NCI-H187 treated with DMSO at 0.1 percent for 48 hours (cell line): ENCODE measurements at places on chromosomes 5 and 9.

GRCh38 chr9:75265525-75265972, 177.2 kb downstream of the OSTF1 start:
- DNase-seq, result no peak

- no peak for DNase-seq
Observed at GRCh38 chr5:89826938-89827337, 582.6 kb downstream of the CETN3 start.

DNA sequence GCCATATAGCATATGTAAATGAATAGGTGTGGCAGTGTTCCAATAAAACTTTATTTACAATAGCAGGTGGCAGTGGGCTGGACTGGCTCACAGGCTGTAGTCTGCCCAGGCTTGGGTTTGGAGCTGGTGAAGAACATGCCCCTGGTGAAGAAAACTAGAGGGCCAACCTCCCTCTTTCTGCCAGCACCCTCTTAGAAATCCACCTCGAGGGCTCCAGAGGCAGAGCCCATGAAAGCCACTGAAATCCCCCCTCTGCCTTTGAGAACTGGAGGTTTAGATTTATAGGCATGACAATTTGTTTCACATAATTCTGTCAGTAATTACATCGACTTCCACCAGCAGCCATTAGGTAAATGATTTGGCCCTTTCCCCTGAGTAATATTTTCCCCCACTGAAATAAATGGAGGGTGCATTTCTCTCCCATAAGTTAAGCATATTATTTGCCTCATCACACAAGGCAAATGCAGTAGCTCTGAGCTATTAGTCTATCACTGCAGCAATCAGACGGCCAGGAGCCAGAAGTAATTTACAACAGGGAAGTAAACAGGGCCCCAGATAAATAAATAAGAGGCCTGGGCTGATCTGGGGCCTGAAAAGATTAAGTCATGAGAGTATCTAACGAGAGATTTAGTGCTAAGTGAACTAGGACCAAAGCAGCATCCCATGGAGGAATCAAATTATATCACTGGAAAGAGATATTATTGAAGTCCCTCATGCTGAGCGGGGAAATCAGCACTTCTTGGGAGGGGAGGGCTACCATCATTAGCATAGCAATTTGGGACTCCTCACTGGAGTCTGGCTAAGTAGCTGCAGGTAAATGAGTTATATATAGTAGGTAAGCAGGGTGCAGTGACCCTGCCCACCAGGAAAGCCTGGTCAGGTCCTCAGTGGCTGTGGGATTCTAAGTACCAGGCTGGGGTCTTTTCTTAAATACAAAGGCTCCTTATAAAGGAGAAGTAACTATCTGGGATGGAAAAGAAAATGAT, 123.9 kb downstream of the SLIT3 start:
- no peak for DNase-seq

GRCh38 chr9:94300470-94301301, 27.8 kb downstream of the NUTM2F start:
- DNase-seq, result no peak

DNA sequence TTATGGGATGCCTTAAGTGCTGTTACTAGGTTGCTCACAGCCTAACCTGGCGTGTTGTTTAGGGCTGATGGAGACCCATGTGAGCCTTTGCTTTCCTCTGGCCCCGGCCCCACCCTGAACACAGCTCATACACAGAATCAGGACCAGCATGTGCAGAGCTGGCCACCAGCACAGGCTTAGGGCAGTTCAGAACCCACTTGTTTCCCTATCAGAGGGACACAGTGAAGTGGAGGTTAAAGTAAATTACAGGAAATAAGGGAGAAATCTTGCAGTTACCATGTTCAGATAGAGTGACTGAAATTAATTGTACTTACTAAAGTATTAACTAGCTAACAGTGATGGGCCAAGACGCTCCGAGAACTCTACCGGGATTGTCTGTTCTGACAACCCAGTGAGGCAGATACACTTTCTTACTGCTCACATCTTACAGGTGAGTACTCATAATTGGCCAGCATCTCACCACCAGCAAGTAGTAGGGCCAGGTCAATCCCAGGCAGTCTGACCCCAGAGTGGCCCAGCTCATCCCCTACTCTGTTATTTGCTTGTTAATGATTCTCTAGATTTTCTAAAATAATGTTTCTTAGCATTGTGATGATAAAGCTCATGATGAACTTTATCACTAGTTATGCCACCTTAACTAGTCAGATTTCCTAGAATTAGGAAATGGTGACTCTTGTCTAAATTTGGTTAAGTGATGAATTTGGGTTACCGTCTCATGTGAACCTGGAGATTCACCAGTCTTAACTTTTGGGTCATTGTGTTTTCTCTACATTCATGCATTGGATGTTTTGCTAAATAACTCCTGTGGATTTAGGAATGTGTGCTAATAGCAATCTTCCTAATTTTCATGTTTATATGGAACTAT, 15.4 kb downstream of the CCT5 start:
- no peak for DNase-seq

DNA sequence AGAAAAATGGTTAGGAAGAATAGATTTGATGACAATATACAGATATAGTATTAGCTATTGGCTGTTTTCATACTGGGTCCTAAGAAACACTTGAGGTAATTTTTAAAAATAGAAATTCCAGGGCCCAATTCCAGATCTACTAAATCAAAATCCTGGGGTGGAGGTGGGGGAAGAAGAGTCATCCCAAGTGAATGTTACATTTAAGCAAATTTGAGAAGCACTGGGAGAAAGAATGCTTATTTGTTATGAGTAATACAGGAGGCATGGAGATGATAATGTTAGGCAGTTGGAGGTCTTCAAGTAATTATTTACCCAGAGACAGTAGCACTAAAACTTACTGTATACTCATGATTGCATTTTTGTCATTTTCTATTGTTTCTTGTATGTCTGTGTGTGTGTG, 93.0 kb upstream of the DAB2 start:
- no peak for DNase-seq

- DNase-seq, result no peak
Observed at GRCh38 chr9:112135706-112136105, 39.4 kb downstream of the SUSD1 start.

- DNase-seq, result no peak
Observed at GRCh38 chr9:38690574-38690973, 29.4 kb downstream of the FAM240B start.

GRCh38 chr9:126417043-126417442, 90.4 kb downstream of the MVB12B start:
- DNase-seq, result peak; percentile 45

DNA sequence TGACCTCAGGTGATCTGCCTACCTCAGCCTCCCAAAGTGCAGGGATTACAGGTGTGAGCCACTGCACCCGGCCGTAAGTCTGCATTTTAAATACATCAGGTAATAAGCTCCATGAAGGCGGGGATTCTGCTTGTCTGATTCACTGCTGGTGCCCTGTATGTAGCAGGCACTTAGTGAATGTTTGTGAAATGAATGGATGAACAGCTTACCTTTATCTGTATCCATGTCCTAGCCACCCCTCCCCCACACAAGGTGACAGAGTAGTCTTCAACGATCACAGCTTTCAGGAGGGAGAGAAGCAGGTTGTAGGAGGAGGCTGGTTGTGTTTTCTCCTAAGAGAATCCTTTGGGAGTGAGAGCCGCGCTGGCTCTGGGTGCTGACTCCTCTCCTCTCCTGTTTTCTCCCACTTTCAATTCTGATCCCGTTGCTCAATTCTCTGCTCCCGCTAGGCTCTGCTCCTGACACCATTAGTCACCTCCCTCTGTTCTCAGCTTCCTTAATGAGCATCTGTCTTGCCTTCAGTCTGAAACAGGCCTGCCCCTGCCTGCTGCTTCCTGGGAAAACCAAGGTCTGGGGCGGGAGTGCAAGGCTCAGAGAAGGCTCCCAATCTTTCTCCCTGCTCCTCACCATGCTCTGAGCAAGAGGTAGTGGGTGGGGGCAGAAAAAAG, 88.8 kb upstream of the CTNNA1 start:
- no peak for DNase-seq

DNA sequence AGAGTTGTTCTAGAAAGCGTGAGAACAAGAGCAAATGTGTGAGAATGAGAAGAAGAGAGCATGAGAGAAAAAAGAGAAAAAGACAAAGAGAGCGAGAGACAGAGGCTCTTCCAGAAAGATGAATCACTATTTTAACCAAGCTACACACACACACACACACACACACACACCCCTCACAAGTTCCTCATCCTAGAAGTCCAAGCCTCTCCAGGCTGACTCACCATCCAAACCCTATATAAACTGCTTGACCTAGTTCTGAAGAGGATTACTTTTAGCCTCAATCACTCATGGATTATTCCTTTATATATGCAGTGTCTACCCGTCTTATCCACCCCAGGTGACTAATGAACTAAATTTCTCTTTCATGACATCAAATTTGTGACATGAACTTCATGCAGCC, 37.6 kb downstream of the C9orf57 start:
- no peak for DNase-seq

- DNase-seq, result no peak
Observed at GRCh38 chr9:134768709-134769351, 111.8 kb upstream of the FCN2 start.

DNA sequence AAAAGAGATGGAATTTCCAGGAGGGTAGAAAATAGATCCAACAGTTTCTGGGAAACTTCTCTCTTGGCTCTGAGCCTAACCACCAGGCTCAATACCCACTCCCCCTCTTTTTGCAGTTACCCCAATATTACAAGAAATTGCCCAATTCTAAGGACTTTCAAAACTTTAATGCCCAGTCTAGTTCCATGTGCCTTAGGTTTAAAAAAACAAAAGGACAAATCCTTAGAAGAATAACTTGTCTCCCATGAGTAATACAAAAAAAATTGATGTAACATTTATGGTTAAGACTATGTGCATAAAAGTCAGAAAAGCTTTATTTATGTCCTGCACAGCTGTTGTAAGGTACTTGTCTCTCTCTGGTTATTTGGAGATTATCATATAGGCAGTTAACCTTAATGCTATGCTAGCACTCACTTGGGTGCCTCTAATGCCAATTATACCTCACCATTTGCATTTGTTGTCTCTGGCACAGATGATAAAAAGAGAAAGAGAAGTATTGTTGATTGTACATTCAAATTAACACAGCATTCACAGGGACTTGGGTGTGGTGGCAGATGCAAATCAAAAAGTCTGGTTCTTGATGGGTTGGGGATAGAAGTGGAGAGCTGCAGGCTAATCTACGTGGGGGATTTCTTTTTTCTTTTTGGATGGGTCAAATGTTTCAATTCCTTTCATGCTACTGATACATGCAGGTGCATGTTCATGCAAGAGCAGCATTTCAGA, 159.4 kb downstream of the PIK3R1 start:
- DNase-seq, result no peak

- no peak for DNase-seq
Observed at GRCh38 chr5:34053133-34053532, 10.1 kb upstream of the C1QTNF3 start.

GRCh38 chr9:8903077-8903476, 1103.5 kb upstream of the DMAC1 start:
- no peak for DNase-seq

GRCh38 chr5:163094492-163095180, 342.8 kb upstream of the CCNG1 start:
- no peak for DNase-seq

GRCh38 chr9:20112205-20112783, 323.5 kb upstream of the SLC24A2 start:
- DNase-seq, result no peak

GRCh38 chr9:89014153-89014552, 22.9 kb downstream of the S1PR3 start:
- no peak for DNase-seq

GRCh38 chr5:78544561-78545201, 103.9 kb downstream of the LHFPL2 start:
- no peak for DNase-seq

DNA sequence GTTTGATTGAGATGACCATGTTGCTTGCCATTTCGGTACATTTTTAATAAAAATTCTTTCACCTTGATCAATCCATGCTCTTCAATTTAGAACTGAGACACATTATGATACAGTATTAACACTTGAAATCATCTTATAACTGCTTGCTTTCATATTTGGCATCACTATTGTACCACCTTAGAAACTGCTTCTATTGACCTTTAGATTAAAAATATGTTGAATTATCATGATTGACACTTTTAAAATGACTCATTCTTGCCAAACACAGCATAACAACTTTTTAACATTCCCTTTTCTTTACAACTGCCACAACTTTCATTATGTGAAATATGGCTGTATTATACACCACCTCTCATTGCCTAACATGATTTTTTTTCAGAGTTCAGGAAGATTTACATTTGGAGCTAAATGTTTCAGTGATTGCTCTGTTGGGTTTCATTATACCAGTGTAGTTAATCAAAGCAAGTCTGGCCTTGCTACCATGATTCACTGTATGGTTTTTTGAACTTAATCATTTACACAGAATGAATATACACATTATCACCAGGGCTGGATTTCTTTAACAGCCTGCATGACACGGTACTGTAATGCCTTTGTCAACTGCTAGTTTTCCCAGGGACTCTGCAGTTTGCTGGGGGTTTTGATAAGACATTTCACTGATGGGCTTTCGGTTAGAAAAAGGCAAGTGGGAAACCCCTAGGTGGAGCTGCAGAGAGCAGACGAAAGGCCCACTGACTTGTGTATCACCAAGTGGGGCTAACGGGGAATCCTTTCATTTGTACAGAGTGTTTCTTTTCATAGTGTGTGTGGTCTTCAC, 93.6 kb upstream of the TLE4 start:
- no peak for DNase-seq

- DNase-seq, result no peak
Observed at GRCh38 chr5:93990504-93991070, 249.2 kb upstream of the POU5F2 start.

- no peak for DNase-seq
Observed at GRCh38 chr9:82333671-82334070, 345.1 kb downstream of the SPATA31D1 start.

- no peak for DNase-seq
Observed at GRCh38 chr5:132215329-132215728, 12.3 kb downstream of the P4HA2 start.

GRCh38 chr9:88528080-88528790, 6.7 kb upstream of the NXNL2 start:
- DNase-seq, result no peak

DNA sequence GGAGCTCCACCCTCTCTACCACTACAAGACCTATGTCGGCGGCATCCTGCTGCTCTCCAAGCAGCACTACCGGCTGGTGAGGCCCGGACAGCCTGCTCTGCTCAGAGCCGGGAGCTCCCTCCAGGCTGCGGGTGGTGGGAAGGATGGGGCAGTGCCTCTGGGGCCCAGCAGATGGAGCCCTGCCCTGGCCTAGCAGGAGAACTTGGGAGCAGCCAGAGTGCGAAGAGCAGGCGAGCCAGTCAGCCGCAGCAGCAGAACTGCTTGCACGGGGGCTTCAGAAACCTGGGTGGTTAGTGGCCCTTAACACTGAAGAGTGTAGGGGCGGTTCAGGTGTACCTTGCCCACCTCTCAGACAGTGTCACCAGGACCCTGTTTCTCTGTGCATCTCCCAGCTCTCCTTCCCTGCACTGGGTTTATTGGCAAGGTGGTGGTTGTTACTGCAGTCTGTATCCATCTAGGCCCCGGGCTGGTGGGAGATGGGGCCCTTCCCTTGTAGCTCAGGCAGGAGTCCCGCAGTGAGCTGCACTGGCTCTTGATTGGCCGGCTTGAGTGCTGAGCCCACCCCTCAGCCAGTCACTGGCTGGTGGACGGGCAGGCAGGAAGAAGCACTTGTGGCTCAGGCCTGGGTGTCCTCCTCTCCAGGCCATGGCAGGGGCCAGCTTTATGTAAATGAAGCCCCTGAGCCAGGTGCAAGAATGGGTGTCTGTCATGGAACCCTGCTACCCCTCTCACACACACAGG, 7.7 kb downstream of the B4GALT7 start:
- peak; percentile 46 for DNase-seq
